ENCODE measurements at places on chromosomes 11 and 22.

- no peak for DNase-seq
Measured at GRCh38 chr11:297586-298405, 1.5 kb downstream of the IFITM5 start.

DNA sequence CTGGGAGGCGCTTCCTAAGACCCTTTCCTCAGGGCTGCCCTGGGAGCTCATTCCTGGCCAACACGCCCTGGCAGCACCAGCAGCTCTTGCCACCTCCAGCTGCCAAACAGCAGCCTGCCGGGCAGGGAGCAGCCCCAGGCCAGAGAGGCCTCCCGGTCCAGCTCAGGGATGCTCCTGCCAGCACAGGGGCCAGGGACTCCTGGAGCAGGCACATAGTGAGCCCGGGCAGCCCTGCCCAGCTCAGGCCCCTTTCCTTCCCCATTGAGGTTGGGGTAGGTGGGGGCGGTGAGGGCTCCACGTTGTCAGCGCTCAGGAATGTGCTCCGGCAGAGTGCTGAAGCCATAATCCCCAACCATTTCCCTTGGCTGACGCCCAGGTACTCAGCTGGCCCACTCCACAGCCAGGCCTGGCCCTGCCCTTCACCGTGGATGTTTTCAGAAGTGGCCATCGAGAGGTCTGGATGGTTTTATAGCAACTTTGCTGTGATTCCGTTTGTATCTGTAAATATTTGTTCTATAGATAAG lies 7.6 kb downstream of the SLC39A13 start:
- no peak for DNase-seq

- DNase-seq = no peak
Measured at GRCh38 chr11:126328001-126328390, 24.1 kb downstream of the DCPS start.

- DNase-seq = no peak
Measured at GRCh38 chr11:772429-773390, 4.6 kb downstream of the GATD1 start.

GRCh38 chr22:25208743-25209505 lies 9.3 kb downstream of the CRYBB3 start:
- DNase-seq = no peak

GRCh38 chr11:87275176-87275575 lies 237.4 kb downstream of the TMEM135 start:
- no peak for DNase-seq

DNA sequence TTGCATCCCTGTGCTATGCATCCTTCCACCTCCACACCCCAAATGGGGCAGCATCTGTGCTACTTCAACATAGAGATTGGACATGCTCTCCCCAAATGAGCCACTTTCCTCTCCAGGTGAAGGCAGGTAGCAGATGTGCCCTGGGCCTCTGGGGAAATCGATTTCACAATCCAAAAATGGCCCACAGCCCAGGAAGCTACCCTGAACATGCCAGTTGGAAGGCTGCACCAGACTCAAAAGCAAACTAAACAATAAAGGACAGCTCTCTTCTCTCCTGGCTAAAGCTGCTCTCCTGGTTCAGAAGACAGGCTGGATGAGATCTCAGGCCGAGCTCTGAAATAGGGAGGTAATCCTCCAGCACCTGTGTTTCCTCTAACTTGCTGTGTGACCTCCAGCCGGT lies 19.7 kb downstream of the ISX start:
- no peak for DNase-seq

DNA sequence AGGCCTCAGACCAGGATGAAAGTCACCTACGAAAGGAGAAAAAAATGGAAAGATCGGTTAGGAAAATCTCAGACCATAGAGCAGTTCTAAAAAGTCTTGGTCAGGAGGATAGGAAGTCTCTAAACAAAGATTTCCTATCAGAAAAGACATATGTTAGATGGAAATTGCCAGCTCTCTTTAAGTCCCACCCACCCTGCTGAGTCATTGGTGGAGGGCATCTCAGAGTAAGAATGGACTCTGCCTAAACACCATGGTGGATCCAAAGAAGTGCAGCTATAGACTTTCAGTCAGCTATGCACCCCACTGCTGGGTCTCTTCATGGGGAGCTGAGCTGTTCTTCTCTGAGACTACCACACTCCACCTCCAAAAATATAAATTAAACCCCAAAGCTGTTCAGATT lies 3.7 kb downstream of the OR8B2 start:
- DNase-seq = no peak
